Stimulated activated CD4-positive, alpha-beta T cell treated with anti-CD3 and anti-CD28 coated beads, Interleukin-15, amount 100 ng/mL, for 1 hour (primary cell): ENCODE measurements at places on chromosomes 6 and 20.
A peak's percentile ranks its signal among the peaks of the same experiment; 100 is the strongest.

- DNase-seq = no peak
Observed at GRCh38 chr6:2865694-2866151, 24.1 kb upstream of the SERPINB1 start.

GRCh38 chr20:22795871-22796270 lies 211.5 kb upstream of the FOXA2 start:
- DNase-seq = no peak

DNA sequence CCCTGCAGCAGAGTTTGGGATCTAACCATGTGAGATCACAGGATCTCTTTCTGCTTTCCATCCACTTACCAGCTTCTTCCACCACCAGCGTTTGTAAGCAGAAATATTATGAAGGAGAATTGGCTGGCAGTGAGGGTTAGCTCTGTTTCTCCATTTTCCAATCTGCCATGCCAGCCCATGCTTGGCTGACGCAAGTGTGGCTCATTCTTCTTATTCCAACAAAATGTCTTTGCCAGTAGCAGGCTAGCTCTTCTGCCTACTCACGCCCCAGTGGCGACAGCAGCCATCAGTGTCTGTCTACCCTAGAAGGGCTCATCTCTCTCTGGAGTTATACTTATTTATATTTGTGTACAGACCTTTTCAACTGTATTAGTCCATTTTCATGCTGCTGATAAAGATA lies 286.2 kb downstream of the FARS2 start:
- no peak for DNase-seq

DNA sequence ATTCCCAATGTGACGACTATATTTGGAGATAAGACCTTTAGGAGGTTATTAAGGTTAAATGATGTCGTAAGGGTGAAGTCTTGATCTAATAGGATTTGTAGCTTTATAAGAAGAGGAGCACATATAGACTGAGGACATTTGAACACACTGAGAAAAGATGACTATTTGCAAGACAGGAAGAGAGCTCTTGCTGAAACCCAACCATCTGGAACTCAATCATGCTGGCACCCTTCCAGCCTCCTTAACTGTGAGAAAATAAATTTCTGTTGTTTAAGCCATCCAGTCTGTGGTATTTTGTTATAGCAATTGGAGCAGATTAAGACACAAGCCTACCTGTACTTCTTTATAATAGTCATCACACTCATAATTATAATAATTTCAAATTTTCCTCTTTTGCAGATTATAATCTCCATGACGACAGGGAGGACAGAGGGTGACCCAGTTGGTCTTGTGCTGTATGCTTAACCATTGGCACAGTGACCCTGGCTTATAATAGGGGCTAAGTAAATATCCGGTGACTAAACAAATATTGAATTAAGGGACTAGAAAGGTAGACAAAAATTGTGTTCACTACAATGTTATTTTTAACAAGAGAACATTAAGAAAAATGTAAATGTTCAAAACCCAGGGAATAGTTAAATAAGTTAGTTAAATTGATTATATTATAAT lies 206.4 kb upstream of the HDDC2 start:
- no peak for DNase-seq

DNA sequence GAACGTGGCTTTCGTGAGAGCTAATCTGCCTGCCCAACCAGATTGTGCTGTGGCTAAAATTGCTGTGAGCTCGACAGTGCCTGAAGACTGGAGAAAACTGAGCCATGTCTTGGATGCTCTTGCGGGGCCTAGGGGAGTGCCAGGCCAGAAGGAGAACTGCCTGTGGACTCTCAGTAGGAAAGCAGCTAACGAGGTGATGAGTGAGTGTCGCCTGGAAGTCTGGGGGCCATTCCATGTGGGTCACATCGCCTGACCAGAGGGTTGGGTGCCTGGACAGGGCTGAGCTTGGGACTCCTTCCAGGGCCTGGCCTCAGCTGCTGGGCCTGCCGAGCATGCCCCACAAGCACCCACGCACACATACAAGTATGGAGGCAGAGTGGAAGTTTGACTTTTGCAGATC lies 166.5 kb downstream of the VEGFA start:
- no peak for DNase-seq

DNA sequence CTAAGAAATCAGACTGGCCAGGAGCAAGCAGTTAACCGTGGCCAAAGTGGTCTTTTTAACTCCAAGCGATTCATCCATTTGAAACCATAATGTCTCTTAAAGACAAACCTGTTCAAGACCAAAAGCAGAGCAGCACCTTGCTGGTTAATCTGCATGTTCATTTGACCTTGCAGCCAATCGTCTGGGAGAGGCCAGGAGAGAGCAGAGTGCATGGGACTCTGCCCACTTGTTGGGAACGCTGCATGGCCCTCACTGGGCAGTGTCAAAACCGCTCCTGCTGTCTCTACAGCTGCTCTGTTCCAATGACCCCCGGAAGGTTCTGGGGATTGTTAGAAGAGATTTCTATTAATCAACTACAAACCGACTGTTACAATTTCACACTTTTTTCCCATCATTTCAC lies 79.6 kb downstream of the OLIG3 start:
- DNase-seq = no peak

DNA sequence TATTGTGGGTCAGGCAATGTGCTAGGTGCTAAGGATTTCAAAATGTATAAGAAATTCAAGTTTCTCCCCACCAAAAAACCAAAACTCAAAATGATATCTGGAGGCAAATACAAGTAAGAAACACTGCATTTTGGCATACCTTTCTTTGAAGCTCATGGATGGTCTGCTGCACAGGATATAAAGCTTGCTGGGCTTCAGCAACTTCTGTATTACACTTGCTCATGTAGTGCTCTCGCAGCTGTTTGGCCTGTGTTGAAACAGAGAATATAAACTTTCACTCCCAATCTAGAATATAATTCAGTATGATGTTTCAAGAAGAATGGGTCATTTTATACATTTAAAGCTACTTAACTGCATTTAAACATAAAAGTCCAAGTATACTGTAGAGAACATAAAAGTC lies 39.6 kb downstream of the SHPRH start:
- no peak for DNase-seq

- DNase-seq = no peak
Observed at GRCh38 chr20:22217712-22218352, 366.5 kb downstream of the FOXA2 start.

- no peak for DNase-seq
Observed at GRCh38 chr6:25692472-25692871, 40.5 kb downstream of the SCGN start.

DNA sequence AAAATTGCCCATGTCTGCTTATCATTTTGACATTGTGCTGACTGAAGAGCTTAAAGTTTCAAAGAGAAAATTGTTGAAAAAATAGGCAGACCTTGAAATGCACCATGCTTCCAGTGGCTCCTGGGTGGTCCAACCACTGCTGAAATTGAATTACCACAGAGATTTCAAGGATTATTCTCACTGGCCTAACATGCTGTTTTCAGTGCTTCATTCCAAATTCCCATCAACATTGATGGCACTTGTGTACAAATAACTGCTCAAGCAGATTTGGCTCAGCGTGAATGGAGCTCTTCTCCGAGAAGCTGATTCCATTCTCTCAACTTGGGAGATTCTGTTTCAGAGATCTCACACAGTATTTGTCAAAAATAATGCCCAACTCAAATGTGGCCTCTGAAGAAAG lies 75.5 kb downstream of the LAMA4 start:
- DNase-seq = no peak

GRCh38 chr20:53324816-53325215 lies 268.8 kb downstream of the ZNF217 start:
- DNase-seq = no peak

DNA sequence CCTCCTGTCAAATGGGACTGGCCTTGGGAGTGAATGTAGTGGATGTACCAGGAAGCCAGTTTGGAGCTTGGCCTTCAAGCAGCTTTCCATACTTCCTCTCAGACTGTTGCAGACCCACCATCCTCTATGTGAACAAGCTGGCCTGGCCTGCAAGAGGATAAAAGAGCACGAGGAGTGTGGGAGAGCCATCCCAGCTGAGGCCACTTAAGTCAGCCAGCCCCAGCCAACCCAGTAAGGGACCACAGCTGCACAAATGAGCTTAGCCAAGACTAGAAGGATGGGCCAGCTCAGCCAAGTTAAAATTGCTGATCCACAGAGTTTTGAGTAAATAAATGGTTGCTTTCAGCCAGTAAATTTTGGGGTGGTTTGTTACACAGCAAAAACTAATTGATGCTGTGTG lies 156.9 kb upstream of the SOX4 start:
- no peak for DNase-seq

DNA sequence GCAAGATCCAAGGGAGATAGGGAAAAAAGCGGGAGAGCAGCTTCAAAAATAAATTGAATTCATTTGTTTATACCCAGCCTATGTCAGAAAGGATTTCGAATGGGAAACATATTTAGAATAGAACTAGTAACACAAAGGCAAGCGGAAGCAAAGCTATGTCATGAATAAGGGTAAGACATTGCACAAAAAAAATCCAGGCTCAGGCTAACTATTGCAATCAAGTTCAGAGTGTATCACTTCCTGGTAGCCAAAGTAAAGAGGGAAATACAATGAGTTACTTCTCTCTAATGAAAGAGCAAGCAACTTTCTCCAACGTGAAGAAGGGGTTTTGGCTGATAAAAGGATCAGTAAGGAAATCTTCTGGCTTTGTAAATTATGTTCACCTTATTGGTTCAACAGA lies 212.8 kb downstream of the ZMYND8 start:
- no peak for DNase-seq

DNA sequence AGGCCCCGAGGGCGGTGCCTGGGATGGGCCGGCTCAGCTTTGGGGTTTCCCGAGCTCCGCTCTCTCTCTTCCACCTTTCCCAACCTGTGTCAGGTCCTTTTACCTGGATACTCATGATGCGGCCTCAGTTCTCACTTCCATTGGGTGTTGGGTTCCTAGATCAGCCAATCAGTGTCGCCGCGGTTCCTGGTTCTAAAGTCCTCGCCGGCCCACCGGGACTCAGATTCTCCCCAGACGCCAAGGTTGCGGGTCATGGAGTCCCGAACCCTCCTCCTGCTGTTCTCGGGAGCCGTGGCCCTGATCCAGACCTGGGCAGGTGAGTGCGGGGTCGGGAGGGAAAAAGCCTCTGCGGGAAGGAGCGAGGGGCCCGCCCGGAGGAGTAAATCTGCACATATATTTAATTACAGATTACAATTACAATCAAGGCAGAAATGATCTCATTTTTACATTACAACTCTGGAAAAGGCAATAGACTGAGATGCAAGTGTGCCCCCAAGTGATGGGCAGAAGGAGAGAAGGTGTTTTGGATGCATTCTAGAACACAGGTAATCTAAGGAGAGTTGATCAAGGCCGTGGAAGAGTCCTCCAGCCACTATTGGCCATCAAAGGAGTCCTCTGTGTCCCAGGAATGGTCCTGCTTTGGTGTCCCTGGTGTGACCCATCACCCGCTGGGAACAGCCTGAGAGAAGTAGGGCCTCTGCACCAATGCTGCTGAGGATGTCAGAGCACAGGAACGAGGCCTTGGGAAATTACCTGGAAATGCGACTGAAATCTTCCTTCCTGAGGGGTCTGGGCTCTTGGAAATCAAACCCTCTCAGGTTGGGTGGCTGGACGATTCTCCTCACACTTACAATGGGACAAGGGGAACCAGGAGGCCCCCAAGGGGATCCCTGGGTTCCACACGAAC lies 34.7 kb upstream of the MICB start:
- DNase-seq = peak; percentile 78

DNA sequence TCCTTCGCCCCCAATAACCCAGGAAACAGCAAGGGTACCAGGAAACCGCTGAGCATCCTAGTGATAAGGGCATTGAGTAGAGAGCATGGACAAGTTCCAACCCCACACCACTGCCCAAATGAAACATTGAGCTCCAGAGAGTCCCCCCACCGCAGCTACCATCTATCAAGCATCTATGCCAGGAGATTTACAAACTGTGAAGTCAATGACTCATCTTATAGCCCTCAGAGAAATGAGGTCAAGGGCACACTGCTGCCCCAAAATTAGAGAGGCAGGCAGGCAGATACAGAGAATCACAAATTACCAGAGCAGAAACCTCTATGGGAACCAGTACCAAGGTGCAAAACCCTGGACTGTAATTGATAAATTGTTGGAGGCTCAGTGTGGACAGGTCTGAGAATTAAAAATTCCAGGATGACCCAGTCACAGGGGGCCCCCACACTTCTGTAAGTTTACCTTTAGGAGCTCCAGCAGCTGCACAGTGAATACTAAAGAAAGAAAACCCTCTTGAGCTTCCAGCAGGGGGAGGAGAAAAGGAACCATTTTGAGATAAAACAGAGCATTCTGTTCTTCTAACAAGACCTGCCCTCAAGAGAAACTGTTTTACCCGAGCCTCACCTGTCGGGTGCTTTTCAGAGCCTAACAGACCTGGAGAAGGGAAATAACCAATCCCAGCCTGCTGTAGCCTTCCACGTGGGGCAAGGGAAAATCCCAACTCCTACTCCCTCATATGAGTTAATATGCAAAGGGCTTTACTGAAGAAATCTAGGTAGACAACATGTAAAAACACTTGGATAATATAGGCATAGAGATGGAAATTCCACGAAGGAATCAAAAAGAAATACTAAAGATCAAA lies 118.0 kb upstream of the ARID1B start:
- no peak for DNase-seq

DNA sequence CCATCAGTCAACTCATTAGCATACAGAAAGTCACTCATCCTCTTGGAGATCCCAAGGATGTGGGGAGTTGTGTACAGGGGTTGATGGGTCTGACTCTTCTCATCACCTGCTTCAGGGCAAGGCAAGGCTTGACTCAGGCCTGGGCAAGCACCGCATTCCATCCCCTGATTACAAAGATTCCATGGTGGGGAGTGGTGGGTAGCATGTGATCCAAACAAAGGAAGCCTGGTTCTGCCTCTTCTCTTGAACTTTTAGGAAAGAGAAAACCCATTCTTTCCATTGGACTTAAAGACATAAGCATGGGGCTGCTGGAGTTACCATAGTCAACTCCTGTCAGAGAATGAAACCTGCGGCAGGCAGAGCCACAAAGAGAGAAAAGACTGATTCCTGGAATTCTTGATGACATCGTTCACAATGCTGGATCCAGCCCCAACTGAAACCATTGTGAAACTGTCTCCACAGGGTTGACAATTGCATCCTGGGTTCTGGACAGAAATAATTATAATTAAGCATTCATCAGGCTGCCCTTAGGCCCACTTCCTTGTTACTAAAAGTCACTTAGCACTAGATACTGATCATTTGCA lies 235.8 kb upstream of the KCNG1 start:
- DNase-seq = no peak

- no peak for DNase-seq
Observed at GRCh38 chr6:37947468-37947867, 127.9 kb downstream of the ZFAND3 start.

- DNase-seq = no peak
Observed at GRCh38 chr20:676315-676937, 824 bp upstream of the SCRT2 start.

GRCh38 chr20:61771805-61772350 lies 293.8 kb downstream of the TAF4 start:
- DNase-seq = no peak

DNA sequence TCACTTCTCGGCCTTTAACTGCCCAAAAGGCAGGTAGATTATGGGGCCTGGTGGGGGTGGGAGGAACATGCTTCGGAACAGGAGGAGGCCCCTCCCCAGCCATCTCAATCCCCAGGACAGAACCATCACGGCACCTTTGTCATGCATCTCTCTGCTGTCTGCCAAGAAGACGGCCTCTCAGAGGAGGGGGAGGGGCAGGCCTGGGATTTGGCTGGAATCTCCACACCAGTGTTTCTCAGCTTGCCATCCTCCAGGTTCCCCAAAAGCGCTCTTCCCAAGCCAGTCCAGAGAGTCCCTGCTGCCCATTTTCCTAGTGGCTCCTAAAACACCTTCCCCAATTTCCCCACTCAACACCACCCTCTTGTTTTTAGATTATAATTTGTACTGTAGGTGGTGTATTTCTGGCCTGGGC lies 2.5 kb upstream of the POU5F1 start:
- no peak for DNase-seq
